ENCODE measurements at places on chromosomes 1 and 21. TPM values are rescaled to one million over a fixed set of nuclear protein-coding genes. Genes with fewer than 3 reads are reported as not detected.

GRCh38 chr1:111154021-111154999 is 14.3 kb downstream of the CEPT1 start:
- no peaks in the 10 kb centered on the region for H3K27me3 ChIP-seq
- peaks cover 3% of the 10 kb centered on the region for H3K36me3 ChIP-seq
- H3K4me1 ChIP-seq = no peaks in the 10 kb centered on the region

DNA sequence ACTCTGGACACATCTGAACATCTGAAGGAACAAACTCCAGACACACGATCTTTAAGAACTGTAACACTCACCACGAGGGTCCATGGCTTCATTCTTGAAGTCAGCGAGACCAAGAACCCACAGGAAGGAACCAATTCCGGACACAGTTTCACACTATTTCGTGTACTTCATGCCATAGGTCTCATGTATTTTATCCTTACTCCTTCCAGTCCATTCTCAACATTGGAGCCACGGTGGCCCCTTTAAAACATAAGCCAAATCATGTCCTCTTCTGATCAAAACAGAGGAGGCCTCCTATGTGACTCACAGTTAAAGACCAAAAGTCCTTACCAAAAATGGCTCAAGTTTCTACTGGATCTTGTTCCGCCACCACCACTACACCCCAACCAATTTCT is 29.8 kb upstream of the RCOR3 start:
- H3K4me1 ChIP-seq = no peaks in the 10 kb centered on the region
- no peak for DNase-seq
- no peak overlapping the region for H3K4me3 ChIP-seq
- no peaks in the 10 kb centered on the region for H3K27me3 ChIP-seq
- no peak overlapping the region for H3K27ac ChIP-seq

DNA sequence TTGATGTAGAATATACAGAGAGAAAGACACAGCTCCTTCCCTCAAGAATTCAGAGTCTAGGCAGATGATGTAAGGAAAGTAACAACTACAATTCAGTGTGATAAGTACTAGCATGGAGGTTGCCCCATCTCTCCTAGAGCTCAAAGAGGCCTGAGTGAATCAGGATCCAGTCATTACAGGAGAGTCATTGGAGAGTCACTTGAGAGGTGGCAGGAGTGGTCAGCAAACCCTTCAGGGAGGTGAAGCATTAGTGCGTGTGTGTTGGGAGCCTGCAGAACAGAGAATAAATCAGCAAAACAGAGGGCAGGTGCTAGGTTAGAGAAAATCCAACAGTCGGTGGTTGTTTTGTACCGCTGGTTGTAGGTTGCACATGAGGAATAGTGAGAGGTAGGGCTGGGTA is 46.1 kb downstream of the GRIK1 start:
- no peaks in the 10 kb centered on the region for H3K27me3 ChIP-seq
- no peaks in the 10 kb centered on the region for H3K4me1 ChIP-seq
- H3K27ac ChIP-seq = no peak overlapping the region
- H3K4me3 ChIP-seq = no peak overlapping the region
- no peaks in the 10 kb centered on the region for H3K36me3 ChIP-seq

GRCh38 chr1:202802998-202803932 is 5.0 kb downstream of the KDM5B start:
- H3K4me3 ChIP-seq = no peak overlapping the region
- H3K27ac ChIP-seq = no peak overlapping the region
- H3K27me3 ChIP-seq = no peaks in the 10 kb centered on the region
- H3K36me3 ChIP-seq = no peaks in the 10 kb centered on the region
- peaks cover 9% of the 10 kb centered on the region for H3K4me1 ChIP-seq

DNA sequence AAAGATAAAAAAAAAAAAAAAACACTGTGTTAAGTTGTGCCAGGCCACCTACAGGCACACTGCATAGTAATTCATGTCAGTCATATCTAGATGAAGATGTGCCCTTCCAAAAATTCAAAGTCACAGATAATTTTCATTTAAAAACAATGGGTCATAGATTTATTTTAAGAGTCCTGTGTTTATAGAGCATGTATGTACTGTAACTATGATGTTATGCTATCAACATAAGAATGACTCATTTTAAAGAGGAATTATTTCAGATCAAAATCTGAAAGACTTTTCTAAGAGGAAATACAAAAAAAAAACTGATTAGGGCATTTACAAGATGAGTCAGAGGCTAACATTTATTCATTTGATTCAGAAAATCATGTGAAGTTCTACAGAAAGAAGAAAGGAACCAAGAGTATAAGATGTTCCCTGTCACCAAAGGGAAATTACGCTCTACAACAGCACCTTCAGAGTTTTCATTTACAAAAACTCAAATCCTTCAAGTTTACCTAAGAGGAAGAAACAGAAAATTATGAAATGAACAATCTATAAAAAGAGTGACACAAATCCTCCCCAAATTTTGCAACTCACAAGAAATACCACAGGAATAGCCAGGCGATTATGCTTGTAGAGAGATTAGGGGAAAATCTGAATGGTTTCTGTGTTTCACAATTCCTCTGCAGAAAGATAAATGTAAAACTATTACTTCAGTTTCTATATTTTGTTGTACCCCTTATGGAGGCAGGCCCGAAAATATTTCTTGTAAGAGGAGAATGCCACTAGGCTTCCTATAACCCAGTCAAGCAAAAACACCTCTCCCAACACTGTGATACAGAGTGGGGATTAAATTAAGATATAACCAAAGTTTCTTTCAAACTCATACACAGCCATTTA is 13.8 kb downstream of the TP53BP2 start:
- peak overlapping the region; percentile 77 for H3K27ac ChIP-seq
- H3K36me3 ChIP-seq = no peaks in the 10 kb centered on the region
- peak overlapping the region; percentile 1 for H3K4me3 ChIP-seq

DNA sequence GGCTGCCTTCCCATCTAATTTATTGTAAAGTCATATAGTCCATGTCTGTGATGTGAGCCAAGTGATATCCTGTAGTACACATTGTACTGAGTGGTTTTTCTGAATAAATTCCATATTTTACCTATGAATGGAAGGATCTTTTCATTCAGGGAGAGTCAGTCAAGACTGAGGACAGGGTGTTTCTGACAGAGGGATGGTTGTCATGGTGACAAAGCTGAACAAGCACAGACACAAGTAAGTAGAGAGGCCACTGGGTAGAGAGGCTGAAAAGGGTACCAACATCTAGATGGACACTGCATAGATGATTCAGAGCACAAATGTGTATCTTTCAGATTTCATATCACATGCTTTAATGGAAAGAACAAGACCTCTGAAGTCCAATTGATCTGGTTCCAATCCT is 22.6 kb upstream of the IL20 start:
- H3K4me1 ChIP-seq = no peaks in the 10 kb centered on the region
- no peaks in the 10 kb centered on the region for H3K36me3 ChIP-seq
- H3K27ac ChIP-seq = no peak overlapping the region

The CDKN2C gene
- polyA plus RNA-seq = 12.7 TPM

- H3K36me3 ChIP-seq = no peaks in the 10 kb centered on the region
- H3K4me3 ChIP-seq = no peak overlapping the region
- no peak overlapping the region for H3K27ac ChIP-seq
- DNase-seq = no peak
- no peaks in the 10 kb centered on the region for H3K27me3 ChIP-seq
These were observed 69.6 kb downstream of the CD34 start for GRCh38 chr1:207841293-207841692.

DNA sequence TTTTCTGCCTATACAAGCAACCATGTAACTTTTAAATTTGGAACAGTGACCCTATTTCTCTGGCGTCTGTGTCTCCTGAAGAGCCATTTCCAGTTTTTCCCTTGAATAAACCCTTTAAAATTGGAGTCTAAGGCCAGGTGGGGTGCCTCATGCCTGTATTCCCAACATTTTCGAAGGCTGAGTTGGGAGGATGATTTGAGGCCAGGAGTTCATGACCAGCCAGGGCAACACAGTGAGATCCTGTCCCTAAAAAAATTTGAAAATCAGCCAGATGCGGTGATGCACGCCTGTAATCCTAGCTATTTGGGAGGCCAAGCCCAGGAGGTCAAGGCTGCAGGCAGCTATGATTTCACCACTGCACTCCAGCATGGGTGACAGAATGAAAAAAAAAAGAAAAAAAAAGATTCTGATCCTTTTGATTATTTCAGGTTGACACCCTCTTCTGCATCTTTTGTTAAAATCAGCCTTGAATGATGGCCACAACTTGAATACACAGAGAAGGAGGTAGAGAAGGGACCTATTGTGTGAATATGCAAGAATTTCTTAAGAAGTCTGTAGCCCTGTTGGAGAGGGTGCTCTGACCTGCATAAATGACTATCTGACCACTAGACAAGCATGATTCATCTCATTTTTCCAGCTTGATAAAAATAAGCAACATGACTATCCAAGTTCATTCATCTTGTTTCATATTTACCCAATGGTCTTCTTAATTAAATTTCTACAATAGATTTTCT is 40.2 kb upstream of the PARP1 start:
- no peaks in the 10 kb centered on the region for H3K27me3 ChIP-seq
- H3K4me1 ChIP-seq = no peaks in the 10 kb centered on the region
- DNase-seq = no peak

DNA sequence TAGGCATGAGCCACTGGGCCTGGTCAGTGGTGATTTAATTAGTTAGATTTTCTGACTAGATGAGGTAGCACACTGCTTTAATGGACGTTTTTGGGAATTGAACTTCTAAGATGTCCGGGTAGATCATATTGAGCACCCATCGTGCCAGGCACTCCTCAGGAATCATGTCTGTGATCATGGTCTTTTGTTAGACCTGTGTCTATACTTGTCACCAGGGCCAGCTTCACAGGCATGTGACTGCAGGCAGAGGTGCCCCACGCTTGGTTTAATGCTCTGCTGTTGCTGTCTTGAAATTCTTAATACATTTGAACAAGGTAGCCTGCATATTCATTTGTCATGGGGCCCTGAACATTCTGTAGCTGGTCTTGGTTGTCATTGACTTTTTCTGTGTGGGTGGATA is 19.6 kb downstream of the UBE4B start:
- H3K27me3 ChIP-seq = no peaks in the 10 kb centered on the region
- no peak overlapping the region for H3K4me3 ChIP-seq
- DNase-seq = no peak
- peaks cover 51% of the 10 kb centered on the region for H3K4me1 ChIP-seq
- H3K27ac ChIP-seq = peak overlapping the region; percentile 69

DNA sequence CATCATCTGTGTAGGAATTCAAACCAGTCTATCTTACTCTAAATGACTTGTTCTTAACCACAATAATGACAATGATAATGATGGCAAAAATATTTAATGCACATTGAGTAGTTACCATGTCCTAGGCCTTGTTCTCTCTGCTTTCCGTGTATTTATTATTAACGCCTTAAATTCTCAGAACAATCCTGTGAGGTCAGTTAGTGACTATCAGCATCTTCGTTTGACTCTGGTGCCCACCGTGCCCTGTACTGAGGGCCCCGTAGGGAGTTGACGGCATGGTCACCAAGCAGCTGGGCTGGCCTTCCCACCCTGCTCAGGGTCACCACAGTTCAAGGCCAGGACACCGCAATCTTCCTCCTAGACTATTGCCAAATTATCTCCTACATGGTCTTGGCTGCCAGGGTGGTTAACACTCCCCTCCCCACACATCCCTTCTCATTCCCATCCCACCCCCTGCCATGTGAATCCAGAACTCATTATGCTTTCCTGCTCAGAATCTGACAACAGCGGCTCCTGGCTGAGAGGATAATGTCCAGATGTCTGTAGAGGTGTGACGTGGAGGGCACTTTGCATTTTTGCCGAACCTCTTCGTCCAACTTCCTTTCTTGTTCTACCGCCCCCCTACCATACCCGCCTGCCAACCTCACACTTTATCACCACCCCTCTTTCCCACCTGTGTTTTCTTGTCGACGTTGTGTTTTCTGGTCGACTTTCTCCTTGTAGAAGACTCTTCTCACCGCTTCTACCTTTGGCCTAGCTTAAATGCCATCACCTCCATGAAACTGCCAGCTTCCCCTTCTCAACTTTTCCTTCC is 33.4 kb downstream of the IGFN1 start:
- H3K4me1 ChIP-seq = peaks cover 7% of the 10 kb centered on the region
- DNase-seq = no peak
- no peaks in the 10 kb centered on the region for H3K36me3 ChIP-seq
- H3K4me3 ChIP-seq = no peak overlapping the region
- H3K27me3 ChIP-seq = no peaks in the 10 kb centered on the region

The OR2L2 gene
- not detected for polyA plus RNA-seq

DNA sequence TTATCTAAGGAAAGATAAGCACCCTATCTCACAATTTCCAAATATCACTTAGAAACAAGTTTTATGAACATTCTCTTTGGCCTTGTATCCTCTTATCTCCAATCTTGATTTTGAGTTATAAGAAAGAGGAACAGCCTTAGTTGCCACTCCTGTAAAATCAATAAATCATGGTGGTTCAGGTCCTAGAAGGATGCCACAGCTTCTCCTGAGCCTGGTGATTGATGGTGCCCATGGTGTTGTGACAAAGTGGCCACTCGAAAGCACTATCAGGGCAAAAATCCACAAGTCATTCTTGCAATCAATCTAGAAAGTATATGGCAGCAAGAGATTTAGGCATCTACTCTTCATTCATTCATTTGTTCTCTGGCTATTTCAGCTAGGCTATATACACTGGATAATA is 27.8 kb downstream of the GBP6 start:
- no peaks in the 10 kb centered on the region for H3K36me3 ChIP-seq
- no peak for DNase-seq
- H3K27ac ChIP-seq = no peak overlapping the region
- no peaks in the 10 kb centered on the region for H3K4me1 ChIP-seq
- no peak overlapping the region for H3K4me3 ChIP-seq
- H3K27me3 ChIP-seq = no peaks in the 10 kb centered on the region

The EVI5 gene
- polyA plus RNA-seq = 5.0 TPM

- DNase-seq = no peak
- H3K27ac ChIP-seq = no peak overlapping the region
- no peaks in the 10 kb centered on the region for H3K27me3 ChIP-seq
- no peaks in the 10 kb centered on the region for H3K4me1 ChIP-seq
- H3K4me3 ChIP-seq = no peak overlapping the region
These were observed 1401.7 kb downstream of the NCAM2 start for GRCh38 chr21:22399681-22400514.

DNA sequence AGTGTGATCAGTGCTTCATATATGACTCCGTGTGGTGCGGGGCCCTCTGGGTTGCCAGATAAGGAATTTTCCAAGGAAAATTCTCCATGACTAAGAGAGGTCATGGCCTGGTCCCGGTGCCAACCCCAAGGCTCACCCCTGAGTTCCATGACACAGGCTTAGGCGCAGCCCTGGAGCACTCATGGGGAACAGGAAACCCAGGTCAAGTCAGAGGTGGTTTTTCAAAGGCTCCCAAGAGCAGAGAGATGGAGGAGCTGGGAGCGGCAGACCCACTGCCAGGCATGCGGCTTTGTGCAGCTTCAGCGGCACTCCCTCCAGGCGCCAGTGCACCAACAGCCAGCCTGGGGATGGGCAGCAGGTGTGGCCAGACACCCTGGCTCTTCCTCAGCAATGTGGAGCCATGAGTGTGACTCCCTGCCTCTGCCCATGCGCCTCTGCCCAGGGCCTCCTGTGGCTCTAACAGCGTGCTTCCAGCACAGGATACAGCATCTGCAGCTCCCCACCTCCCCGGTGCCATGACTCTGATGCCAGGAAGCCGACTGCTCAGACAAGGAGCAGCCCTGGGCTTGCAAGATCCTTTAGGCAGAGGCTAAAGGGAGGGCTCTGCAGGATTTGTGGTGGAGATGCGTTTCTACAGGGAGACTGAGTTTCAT is 47.3 kb downstream of the GPR161 start:
- H3K4me3 ChIP-seq = no peak overlapping the region
- H3K27ac ChIP-seq = no peak overlapping the region
- DNase-seq = no peak
- H3K4me1 ChIP-seq = peaks cover 6% of the 10 kb centered on the region

- H3K36me3 ChIP-seq = peaks cover 45% of the 10 kb centered on the region
- DNase-seq = peak; percentile 81
- H3K27me3 ChIP-seq = no peaks in the 10 kb centered on the region
- H3K4me3 ChIP-seq = peak overlapping the region; percentile 81
- peaks cover 45% of the 10 kb centered on the region for H3K4me1 ChIP-seq
These were observed 948 bp downstream of the TXLNA start for GRCh38 chr1:32180186-32181060.

The CFHR2 gene
- not detected for polyA plus RNA-seq

Measured in psoas muscle (tissue), 8 donors.